ENCODE measurements at places on chromosomes 1 and 21. TPM values are rescaled to one million over a fixed set of nuclear protein-coding genes. Genes with fewer than 3 reads are reported as not detected.

AK5 gene
- 2.4 TPM for total RNA-seq

HSD3B2 gene
- total RNA-seq: not detected

- no peaks in the 10 kb centered on the region for H3K4me1 ChIP-seq
- no peaks in the 10 kb centered on the region for H3K27me3 ChIP-seq
- H3K27ac ChIP-seq: no peak overlapping the region
- H3K36me3 ChIP-seq: peaks cover 49% of the 10 kb centered on the region
Measured at GRCh38 chr1:37682334-37682987, 9.9 kb upstream of the CDCA8 start.

MAB21L3 gene
- total RNA-seq: 0.11 TPM

DNA sequence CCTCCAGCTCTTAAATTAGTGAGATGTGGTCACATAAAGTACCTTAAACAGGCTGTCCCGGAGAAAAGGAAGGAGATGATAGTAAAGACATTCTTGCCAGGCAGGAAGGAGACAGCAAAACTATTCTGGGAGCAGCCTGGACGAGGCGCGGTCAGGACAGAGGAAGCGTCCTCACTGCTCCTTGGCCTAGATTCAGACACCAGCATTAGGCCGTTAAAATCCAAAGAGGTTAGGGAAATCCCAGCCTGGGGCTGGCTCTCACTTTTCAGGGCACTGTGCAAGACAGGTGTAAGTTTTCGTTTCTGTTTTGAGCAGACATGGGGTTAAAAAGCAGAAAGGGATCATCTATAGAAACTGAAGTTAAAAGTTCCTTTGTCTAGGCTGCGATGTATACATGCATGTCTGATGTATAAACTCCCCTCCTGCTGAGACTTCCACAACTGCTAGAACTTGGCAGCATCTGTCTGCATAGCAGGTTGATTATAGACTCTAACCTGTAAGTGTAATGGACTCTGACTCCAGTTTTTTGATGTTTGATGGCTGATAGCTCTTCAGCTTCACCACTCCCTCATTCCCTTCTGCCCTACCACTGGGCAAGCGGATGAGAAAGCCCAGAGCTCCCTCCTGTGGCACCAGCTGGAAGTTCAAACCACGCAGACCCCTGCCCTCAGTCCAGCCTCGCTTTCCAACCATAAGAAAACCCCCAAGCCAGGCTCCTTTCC, 21.5 kb downstream of the STPG1 start:
- peak overlapping the region; percentile 26 for H3K4me3 ChIP-seq
- DNase-seq: peak; percentile 92
- H3K27me3 ChIP-seq: no peaks in the 10 kb centered on the region
- peaks cover 15% of the 10 kb centered on the region for H3K4me1 ChIP-seq
- H3K36me3 ChIP-seq: no peaks in the 10 kb centered on the region

- H3K4me1 ChIP-seq: peaks cover 42% of the 10 kb centered on the region
- DNase-seq: no peak
- no peaks in the 10 kb centered on the region for H3K36me3 ChIP-seq
- H3K27me3 ChIP-seq: no peaks in the 10 kb centered on the region
- no peak overlapping the region for H3K4me3 ChIP-seq
- H3K27ac ChIP-seq: no peak overlapping the region
Measured at GRCh38 chr1:22776035-22776613, 65.5 kb downstream of the EPHB2 start.

DNA sequence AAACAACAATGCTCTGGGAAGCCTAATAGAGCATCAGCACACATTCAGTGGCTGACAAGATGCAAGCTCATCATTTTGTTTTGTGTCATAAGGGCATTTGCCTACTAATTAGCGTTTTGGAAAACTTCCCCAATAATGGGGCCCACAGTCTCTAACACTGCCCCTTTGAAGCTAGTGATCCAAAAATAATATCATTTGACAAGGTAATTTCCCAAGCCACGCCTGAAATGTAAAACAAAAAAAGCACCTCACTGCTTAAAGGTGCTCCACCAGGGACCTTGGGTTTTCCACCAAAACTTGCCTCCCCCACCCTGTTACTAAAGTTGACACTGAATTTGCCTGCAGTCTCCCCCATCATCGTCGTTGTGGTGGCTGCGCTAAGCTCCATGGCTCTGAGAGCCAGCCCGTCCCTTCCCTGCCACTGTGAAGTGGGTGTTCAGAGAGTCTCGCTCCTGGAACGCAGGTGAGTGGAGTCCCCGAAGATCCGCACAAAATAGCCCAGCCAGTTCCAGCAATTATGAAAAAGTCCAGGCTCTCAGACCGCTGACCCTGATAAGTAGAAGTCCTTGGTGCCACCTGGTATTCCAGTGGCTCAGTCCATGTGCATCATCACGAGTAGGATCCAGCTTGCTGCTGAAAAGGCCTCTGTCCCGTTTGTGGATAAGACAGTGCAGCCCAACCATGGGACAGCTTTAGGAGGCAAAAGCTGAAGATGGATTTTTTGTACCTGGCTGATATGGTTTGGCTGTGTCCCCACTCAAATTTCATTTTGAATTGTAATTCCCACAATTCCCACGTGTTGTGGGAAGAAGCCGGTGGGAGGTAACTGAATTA, 52.2 kb downstream of the RAB3GAP2 start:
- no peaks in the 10 kb centered on the region for H3K36me3 ChIP-seq
- no peak overlapping the region for H3K4me3 ChIP-seq
- H3K4me1 ChIP-seq: peaks cover 6% of the 10 kb centered on the region
- no peaks in the 10 kb centered on the region for H3K27me3 ChIP-seq
- no peak overlapping the region for H3K27ac ChIP-seq
- DNase-seq: no peak

GRCh38 chr1:235018161-235018560, 110.5 kb downstream of the TOMM20 start:
- no peak overlapping the region for H3K4me3 ChIP-seq
- no peak overlapping the region for H3K27ac ChIP-seq
- no peaks in the 10 kb centered on the region for H3K36me3 ChIP-seq

DNA sequence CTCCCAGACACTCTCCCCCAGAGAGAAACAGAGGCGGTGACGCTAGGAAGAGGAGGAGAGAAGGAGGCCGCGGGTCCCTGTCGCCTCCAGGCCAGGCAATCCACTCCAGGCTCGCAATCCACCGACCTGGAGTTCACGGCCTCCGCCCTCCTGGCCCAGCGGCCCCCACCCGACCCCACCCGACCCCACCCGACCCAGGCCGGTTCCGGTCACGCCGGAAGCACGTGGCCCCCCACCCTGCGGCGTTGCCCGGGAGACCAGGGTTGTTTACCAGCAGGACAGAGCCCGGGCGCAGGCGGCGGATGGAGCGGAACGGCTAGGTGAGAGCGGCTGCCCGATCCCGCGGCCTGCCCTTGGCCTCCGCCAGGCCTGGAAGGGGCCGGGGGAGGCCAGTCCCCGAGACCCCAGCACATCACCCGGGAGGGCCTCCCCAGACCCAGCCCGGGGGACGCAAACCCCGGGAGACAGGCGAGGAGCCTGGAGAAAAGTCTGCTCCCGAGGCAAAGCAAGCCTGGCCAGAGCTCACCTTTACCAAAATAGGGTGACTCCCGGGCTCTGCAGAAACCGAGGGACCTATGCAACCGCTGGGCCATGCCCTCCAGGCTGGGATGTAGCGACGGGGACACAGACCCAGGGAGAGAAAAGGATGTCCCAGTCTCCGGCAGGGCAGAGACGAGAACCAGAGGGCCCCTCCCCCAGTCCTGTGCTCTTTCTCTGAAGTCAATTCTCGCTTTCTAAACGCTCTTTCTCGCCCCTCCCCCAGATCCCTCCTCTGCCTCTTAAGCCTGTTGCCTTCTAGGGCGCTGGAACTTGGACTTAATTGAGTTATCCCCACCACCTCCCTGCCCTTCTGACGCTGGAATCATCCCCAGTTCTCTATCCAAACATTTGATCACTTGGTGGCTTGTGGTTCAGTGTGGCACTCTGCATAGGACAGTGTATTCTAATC, at the start of the genes PLA2G2C and UBXN10:
Gene PLA2G2C (minus strand): TSS at position 685 of the 949 bp plus-strand sequence. CDS start 9,155 bp downstream, outside the sequence.
Gene UBXN10 (plus strand): TSS at position 263 of the 949 bp plus-strand sequence. CDS start 4,466 bp downstream, outside the sequence.
- H3K4me1 ChIP-seq: peaks cover 68% of the 10 kb centered on the region
- peaks cover 4% of the 10 kb centered on the region for H3K36me3 ChIP-seq

- H3K4me1 ChIP-seq: peaks cover 13% of the 10 kb centered on the region
- no peaks in the 10 kb centered on the region for H3K27me3 ChIP-seq
- no peak for DNase-seq
- H3K4me3 ChIP-seq: peak overlapping the region; percentile 34
- H3K27ac ChIP-seq: no peak overlapping the region
- H3K36me3 ChIP-seq: no peaks in the 10 kb centered on the region
Measured at GRCh38 chr1:201283836-201284553, 689 bp downstream of the PKP1 start.

DNA sequence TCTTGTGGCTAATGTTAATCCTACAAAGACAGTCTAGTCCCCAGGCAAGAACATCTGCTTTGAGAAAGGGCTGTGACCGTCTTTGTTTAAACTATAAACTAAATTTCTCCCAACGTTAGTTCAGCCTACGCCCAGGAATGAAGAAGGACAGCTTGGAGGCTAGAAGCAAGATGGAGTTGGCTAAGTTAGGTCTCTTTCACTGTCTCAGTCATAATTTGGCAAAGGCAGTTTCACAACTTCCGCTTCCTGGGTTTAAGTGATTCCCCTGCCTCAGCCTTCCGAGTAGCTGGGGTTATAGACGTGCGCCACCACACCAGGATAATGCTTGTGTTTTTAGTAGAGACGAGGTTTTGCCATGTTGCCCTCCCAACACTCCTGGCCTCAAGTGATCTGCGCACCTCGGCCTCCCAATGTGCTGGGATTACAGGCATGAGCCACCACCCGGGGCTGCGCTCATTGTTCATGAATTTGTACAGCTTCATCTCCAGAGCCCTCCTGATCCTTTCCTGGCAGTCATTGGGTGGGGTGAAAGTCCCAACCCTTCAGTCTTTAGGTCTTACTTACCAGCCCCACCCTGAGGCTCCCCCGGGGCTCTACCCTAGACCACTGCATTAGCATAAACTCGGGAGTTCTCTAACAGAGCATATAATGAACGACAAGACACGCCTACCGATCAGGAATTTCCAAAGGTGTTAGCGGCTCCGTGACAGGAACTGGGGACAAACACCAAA, 4.9 kb upstream of the MASP2 start:
- no peak overlapping the region for H3K27ac ChIP-seq
- DNase-seq: no peak
- H3K27me3 ChIP-seq: no peaks in the 10 kb centered on the region
- peaks cover 4% of the 10 kb centered on the region for H3K4me1 ChIP-seq
- peaks cover 33% of the 10 kb centered on the region for H3K36me3 ChIP-seq

GRCh38 chr1:63126104-63126503, 196.3 kb upstream of the FOXD3 start:
- no peaks in the 10 kb centered on the region for H3K36me3 ChIP-seq
- no peak for DNase-seq
- no peaks in the 10 kb centered on the region for H3K4me1 ChIP-seq
- H3K27ac ChIP-seq: no peak overlapping the region
- H3K27me3 ChIP-seq: no peaks in the 10 kb centered on the region

DNA sequence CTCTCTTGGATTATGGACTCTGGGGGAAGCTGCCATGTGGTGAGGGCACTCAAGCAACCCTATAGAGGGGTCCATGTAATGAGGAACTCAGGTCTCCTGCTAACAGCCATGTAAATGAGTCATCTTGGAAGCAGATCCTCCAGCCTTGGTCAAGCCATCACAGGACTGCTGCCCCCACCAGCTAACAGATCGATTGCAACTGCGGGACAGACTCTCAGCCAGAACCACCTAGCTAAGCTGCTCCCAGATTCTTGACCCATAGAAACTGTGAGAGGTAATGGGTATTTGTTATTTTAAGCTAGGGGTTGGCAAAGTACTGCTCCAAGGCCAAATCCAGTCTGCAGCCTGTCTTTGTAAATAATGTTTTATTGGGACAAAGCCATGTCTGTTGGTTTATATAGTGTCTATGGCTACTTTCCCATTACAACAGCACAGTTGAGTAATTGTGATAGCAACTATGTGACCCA, 27.6 kb upstream of the MAP3K7CL start:
- no peaks in the 10 kb centered on the region for H3K27me3 ChIP-seq
- H3K4me1 ChIP-seq: no peaks in the 10 kb centered on the region
- no peak overlapping the region for H3K27ac ChIP-seq
- DNase-seq: no peak

GRCh38 chr1:57678138-57678537, 254.3 kb upstream of the DAB1 start:
- no peak overlapping the region for H3K27ac ChIP-seq
- H3K4me3 ChIP-seq: no peak overlapping the region
- H3K27me3 ChIP-seq: no peaks in the 10 kb centered on the region
- DNase-seq: no peak
- no peaks in the 10 kb centered on the region for H3K36me3 ChIP-seq
- no peaks in the 10 kb centered on the region for H3K4me1 ChIP-seq

DNA sequence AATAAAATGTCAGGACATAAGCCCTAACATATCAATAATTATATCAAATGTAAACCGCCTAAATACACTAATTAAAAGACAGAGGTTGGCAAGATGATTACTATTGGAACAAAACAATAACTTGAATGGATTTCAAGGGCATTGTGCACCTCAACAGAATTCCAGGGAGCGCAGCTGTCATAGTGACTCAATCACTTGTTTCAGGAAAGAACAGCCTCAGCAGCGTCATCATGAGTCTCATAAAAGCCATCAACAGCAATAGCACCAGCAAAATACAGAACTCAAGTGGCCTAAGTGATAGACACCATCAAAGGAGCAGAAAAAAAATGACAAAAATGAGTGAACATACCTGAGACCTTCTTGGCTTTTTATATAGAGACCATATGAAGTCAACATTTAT, 632.7 kb upstream of the NR5A2 start:
- H3K27ac ChIP-seq: no peak overlapping the region
- no peaks in the 10 kb centered on the region for H3K36me3 ChIP-seq

All from esophagus muscularis mucosa (tissue), 4 donors.